AG10803 (cell line): ENCODE measurements at places on chromosomes 12 and 14.

- peak; percentile 78 for DNase-seq
Measured at GRCh38 chr14:100391724-100392123, 68.6 kb downstream of the SLC25A47 start.

DNA sequence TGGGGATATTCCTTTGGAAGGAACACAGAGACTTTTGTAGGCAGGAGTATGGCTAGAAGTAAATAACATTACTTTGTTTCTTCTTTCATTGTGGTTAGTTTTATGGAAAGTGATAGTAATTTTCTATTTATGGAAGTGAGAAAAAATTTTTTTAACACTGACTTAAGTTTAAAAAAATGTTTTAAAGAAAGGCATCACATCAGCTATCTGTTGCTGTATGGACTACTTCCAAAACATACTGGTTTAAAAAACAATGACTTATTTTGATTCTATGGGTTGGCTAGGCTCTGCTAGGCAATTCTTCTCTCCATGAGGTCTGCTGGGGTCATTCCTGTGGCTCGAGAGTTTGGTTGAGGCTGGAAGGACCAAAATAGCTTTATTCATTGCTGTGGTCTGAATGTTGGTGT, 31.7 kb upstream of the SLC38A2 start:
- peak; percentile 97 for DNase-seq

GRCh38 chr14:101791919-101792572, 30.5 kb downstream of the PPP2R5C start:
- peak; percentile 58 for DNase-seq

- no peak for DNase-seq
Measured at GRCh38 chr12:13377698-13378097, 181.2 kb downstream of the EMP1 start.

GRCh38 chr14:68878908-68879307, 86.0 kb upstream of the ZFP36L1 start:
- DNase-seq = no peak

GRCh38 chr12:15682826-15683225, 106.4 kb downstream of the EPS8 start:
- no peak for DNase-seq

DNA sequence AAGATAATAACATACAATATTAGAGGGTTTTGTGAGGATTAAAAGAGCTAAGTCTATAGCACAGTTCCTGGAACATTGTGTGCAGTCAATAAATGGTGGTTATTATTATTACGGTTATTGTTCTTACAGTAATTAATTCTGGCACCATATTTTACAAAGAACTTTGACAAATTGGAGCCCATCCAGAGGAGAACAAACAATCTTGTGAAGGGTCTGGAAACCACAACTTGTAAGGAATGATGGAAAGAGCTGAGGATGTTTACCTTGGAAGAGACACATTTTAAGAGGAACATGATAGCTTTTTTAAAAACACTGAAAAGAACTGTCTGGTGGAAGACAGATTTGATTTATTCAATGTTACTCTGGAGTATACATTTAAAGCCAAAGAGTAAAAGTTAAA, 150.5 kb upstream of the KRR1 start:
- no peak for DNase-seq

- DNase-seq = peak; percentile 83
Measured at GRCh38 chr12:124392667-124393413, 97.9 kb downstream of the RFLNA start.

DNA sequence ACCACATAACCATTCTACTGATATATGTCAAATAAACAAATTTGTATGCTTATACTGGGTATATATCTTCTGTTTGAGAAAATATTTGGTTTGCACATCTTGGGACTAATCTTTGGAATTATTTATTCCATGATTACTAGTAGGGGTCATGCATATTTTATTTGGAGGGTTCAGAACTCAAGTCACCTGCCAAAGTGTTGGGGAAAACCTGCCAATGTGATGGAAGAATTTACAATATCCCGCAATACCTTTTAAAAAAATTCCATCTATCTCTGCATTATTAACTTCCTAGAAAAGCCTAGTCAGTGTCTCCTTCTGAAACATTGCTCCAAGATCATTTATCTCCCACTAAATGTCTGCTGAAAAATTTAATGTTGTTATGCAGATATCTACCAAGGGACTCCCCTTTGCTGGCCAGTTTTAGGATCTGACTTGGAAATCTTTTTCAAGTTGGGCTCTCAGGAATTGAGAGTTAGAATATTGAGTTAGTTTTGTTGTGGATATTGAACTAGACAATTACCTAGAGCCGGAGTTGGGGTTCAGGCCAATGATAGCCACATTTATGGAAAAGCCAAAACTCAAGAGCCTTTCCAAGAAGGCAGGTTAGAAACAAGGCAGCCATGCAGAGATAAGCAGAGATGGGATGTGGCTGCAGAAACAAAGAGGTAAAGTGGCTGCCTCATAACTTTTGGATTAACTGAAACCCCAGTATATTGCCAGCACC, 425.2 kb downstream of the ADAMTS20 start:
- no peak for DNase-seq

GRCh38 chr14:101713621-101714349, 47.7 kb upstream of the PPP2R5C start:
- DNase-seq = no peak

- DNase-seq = no peak
Measured at GRCh38 chr14:54933006-54933405, 30.4 kb upstream of the GCH1 start.

GRCh38 chr12:112418273-112418607, 507 bp upstream of the PTPN11 start:
- DNase-seq = no peak

GRCh38 chr12:122870867-122871664, 24.9 kb downstream of the VPS37B start:
- DNase-seq = peak; percentile 61

DNA sequence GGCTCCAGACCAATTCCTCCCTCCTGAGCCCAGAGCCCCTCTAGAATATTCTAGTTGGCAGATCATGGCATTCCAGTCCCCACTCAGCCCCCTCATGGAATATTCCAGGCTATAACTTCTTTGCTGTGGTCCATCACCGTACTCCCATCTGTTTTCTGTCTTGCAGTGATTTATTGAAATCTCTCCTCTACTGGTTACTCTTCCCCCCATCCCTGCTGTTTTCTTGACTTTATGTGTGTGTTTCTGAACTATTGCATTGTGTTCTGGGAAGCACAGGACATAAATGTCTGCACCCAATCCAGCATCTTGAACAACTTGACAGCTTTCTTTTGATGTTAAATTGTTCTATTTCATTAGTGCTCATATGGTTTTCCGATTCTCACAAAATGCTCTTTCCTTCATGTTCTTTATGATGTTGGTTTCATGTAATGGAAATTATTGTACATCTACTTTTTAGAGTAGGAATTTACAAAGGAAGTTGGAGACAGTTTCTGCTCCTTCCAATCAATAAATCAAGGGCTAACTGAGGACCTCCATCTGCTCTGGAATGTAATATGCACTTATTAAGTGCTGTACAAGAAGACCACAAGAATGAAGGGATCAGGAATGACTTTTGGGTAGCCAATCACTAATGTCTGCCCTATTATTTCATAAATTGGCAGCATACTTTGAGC, 26.3 kb downstream of the PDE6H start:
- DNase-seq = peak; percentile 70

DNA sequence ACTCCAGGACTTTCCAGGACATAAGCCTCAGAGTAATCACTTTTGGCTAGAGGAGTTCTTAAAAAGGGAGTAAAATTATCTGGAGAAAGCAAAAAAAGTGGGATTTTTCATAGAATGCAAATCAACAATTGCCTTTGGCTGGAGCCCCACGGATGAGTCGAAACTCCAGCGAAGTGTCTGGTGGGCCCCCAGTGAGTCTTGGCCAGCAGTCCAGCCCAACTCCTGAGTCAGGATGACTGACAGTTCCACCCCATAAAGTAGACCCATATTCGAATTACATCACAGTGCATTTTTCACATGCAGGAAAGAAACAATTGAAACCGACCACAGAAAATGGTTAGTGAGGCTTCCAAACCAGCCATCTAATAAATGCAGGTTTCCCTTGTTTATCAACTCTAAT, 265.7 kb downstream of the BCL11B start:
- DNase-seq = no peak

- DNase-seq = no peak
Measured at GRCh38 chr14:72332046-72332445, 399.8 kb downstream of the RGS6 start.

GRCh38 chr12:39369756-39370155, 73.2 kb downstream of the KIF21A start:
- DNase-seq = no peak

DNA sequence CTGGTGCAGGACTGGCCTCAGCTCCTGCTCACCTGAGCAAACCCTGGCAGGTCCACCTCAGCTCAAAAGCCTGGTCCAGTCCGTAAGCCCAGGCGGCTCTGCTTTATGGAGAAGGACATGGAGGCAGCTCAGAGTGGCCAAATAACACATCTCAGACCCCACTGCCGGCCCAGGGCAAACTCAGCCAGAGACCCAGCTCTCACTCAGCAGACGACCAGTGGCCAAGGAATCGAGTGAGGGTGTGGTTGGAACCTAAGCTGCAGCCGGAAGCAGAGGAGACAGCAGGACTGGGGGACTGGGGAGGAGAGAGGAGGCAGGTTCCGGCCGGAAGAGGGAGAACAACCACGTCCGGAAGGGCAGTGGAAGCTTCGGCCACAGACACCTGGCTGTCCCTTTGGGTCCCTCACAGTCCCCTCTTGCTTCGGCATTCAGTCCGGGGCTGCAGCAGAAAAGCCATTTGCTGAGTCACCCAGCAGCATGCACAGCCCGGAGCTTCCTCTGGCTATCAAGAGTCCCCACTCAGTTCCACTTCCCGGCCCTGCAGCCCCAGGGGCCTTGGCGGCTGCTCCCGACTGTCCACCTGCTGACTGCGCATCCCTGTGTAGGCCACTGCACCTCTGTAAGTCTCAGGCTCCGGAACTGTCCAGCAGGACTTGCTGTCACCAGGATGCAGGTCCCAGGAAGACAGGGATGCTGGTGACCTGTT, 104.0 kb downstream of the CALM1 start:
- DNase-seq = no peak

GRCh38 chr14:93019970-93020369, 95.8 kb downstream of the ITPK1 start:
- DNase-seq = no peak

GRCh38 chr12:114981036-114981435, 297.1 kb upstream of the TBX3 start:
- no peak for DNase-seq

- peak; percentile 83 for DNase-seq
Measured at GRCh38 chr12:32558903-32559302, 120.2 kb upstream of the DNM1L start.

DNA sequence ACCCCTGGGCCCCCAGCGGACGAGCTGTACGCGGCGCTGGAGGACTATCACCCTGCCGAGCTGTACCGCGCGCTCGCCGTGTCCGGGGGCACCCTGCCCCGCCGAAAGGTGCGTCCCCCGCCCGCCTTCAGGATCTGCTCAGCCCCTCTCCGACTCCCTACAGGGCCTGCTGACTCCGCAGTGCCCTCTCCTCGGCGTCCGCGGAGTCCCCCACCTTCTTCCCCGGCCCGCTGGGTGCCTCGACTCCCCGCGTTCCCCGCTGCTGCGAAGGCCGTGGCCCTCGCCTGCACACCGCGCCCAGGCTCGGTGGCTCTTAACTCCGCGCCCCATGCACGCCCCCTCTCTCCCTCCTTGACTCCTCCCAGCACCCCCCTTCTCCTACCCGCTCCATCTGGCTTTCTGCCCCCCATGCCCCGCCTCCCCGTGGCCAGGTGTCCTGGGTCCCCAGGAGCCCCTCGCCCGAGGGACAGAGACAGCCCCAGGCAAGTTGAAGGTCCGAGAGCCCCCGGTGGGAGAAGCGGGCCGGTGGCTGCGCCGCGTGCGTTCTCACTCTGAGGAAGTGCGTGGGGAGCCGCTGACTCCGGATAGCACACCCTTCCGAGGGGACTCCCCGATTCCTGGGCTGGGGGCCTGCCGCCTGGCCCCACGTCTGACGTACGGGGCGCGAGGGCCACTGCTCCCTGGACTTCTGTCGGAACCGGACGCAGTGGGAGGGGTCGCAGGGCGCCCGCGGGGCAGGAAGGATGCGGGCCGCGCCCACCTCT, 594 bp downstream of the TAMALIN start:
- peak; percentile 11 for DNase-seq

DNA sequence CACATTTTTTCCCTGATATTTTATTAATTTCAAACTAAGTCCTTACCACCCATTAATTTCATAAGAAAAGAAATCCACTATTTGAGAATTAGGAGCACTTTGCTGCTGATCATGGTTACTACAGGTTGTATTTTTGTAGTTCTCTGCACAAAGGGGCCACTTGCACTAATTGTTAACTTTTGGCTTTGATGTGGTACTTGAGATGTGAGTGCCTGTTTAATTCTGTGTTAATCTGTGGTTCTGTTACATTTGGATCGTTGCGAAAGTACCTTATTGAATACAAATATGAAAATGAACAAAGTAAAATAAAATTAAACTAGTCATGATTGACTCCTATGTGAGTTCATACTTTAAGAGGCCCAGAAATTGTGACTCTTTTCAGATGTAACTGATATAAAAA, 374.9 kb upstream of the RGS6 start:
- DNase-seq = no peak

DNA sequence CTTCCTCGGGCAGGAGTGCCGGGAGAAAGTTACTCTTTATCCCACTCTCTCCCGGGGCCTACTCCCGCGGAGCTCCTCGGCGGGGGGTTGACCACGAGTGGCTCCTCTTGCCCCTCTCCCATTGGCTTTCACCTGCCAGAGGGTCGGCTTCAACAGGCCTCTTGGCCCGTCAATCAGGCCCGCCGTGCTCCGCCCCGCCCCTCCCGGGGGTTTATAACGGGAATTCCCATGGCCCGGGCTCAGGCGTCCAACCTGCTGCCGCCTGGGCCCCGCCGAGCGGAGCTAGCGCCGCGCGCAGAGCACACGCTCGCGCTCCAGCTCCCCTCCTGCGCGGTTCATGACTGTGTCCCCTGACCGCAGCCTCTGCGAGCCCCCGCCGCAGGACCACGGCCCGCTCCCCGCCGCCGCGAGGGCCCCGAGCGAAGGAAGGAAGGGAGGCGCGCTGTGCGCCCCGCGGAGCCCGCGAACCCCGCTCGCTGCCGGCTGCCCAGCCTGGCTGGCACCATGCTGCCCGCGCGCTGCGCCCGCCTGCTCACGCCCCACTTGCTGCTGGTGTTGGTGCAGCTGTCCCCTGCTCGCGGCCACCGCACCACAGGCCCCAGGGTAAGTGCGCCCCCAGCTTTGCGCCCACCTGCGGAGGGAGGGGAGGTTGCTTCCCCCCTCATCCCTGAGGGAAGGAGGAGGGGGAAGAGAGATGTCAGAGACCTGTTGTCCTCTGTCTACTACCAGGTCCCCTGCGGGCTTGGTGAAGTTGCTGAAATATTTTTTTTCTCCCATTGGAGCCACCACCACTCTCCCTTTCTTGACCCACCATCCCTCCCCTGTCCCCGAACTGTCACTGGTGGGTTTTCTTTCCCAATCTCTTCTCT, at the start of gene SMOC1:
SMOC1 (plus strand) TSS at position 242 of the 869 bp plus-strand sequence; CDS start at position 505, 263 bp downstream.
- no peak for DNase-seq
